ENCODE measurements at places on chromosomes 4 and X. TPM values are rescaled to one million over a fixed set of nuclear protein-coding genes. Genes with fewer than 3 reads are reported as not detected.

Gene MAGEA8
- polyA plus RNA-seq: 0.12 TPM

Gene SHOX
- 0.01 TPM for polyA plus RNA-seq

Gene RAB33B
- polyA plus RNA-seq: 10.4 TPM

Gene COX7B2
- not detected for polyA plus RNA-seq

Gene SMIM14
- polyA plus RNA-seq: 21.6 TPM

Gene SMIM10L2A
- polyA plus RNA-seq: 4.4 TPM

Gene ZNF330
- polyA plus RNA-seq: 49.7 TPM

Gene PRSS12
- polyA plus RNA-seq: 2.3 TPM

Gene PDE6B
- polyA plus RNA-seq: 27.1 TPM

Gene MAGED4
- 23.9 TPM for polyA plus RNA-seq

DNA sequence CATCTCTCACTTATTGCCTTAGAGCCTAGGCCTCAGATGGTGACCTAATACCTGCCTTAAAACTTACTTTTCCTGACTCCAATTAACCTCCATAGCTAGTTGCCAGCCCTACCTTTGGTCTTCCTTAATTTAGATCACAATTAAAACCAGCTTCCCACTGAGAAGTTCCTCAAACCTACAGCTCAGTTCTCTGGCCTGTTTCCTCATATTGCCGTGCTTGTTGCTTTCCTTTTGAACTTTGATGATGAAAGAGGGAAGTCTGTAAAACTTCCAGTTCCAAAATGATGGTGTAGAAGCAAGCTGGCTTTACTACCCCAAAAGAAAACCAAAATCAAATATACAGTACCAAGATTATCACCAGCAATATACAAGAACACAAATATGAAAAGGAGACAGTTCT lies 28.9 kb upstream of the CAMK2D start:
- no peak overlapping the region for H3K27ac ChIP-seq
- H3K4me1 ChIP-seq: no peaks in the 10 kb centered on the region
- H3K36me3 ChIP-seq: no peaks in the 10 kb centered on the region
- DNase-seq: no peak

DNA sequence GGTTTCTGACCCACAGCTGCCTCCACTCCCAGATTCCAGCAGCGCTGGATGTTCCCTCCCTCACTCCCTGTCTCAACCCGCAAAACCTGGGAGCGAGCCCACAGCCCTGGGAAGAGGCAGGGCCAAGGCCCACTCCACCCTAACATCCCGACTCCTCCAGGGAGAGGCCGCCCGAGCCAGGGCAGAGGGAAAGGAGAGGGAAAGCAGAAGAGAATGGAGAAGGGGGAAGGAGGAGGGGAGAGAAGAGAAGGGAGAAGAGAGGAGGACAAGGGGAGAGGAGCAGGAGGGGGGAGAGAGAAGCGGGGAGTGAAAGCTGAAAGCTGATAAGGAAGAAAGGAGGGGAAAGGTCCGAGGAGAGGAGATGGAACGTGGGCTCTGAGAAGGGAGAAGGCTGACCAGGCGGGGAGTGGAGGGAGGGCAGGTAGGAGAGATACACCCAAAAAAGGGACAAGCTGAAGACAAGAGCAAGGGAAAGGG lies 120.2 kb upstream of the PJA1 start:
- H3K4me3 ChIP-seq: peak overlapping the region; percentile 33
- H3K27ac ChIP-seq: peak overlapping the region; percentile 47
- H3K27me3 ChIP-seq: no peaks in the 10 kb centered on the region
- peaks cover 18% of the 10 kb centered on the region for H3K4me1 ChIP-seq
- no peaks in the 10 kb centered on the region for H3K36me3 ChIP-seq

GRCh38 chr4:13527981-13528820 lies 16.1 kb downstream of the NKX3-2 start:
- no peak overlapping the region for H3K27ac ChIP-seq
- H3K27me3 ChIP-seq: peaks cover 100% of the 10 kb centered on the region
- DNase-seq: no peak

- no peak overlapping the region for H3K4me3 ChIP-seq
- H3K36me3 ChIP-seq: no peaks in the 10 kb centered on the region
- no peak overlapping the region for H3K27ac ChIP-seq
- no peaks in the 10 kb centered on the region for H3K27me3 ChIP-seq
- peaks cover 14% of the 10 kb centered on the region for H3K4me1 ChIP-seq
- DNase-seq: no peak
Measured at GRCh38 chrX:37470711-37471110, 100.8 kb upstream of the LANCL3 start.

GRCh38 chrX:140141444-140142029 lies 176.2 kb upstream of the CXorf66 start:
- no peaks in the 10 kb centered on the region for H3K4me1 ChIP-seq
- H3K27ac ChIP-seq: no peak overlapping the region
- no peaks in the 10 kb centered on the region for H3K36me3 ChIP-seq
- no peaks in the 10 kb centered on the region for H3K27me3 ChIP-seq
- no peak overlapping the region for H3K4me3 ChIP-seq
- no peak for DNase-seq

GRCh38 chrX:31092476-31092875 lies 20.6 kb upstream of the FTHL17 start:
- no peak for DNase-seq
- H3K36me3 ChIP-seq: no peaks in the 10 kb centered on the region
- H3K4me3 ChIP-seq: no peak overlapping the region
- H3K27ac ChIP-seq: no peak overlapping the region
- no peaks in the 10 kb centered on the region for H3K4me1 ChIP-seq

DNA sequence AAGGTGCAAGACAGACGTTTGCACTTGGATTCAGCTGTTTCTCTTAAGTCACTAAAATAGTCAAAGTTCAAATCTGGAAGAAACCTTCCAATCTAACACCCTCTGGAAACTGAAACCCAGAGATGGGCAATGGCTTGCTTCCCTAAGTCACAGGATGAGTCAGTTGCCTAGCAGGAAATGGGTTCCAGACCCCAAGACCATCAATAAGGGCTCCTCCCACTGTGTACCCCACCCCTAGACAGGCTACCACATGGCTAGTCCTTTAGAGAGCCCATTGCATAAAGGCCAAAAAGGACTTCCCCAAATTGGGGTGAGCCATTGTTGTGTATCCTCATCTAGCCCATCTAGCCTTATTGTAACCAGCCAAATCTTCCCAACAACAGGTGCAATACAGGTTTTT lies 216.2 kb downstream of the HS6ST2 start:
- no peaks in the 10 kb centered on the region for H3K36me3 ChIP-seq
- H3K4me1 ChIP-seq: no peaks in the 10 kb centered on the region
- DNase-seq: no peak
- H3K4me3 ChIP-seq: no peak overlapping the region
- H3K27me3 ChIP-seq: peaks cover 2% of the 10 kb centered on the region

GRCh38 chr4:146186041-146186440 lies 10.5 kb downstream of the LSM6 start:
- no peak for DNase-seq
- no peaks in the 10 kb centered on the region for H3K27me3 ChIP-seq
- no peak overlapping the region for H3K4me3 ChIP-seq
- peaks cover 46% of the 10 kb centered on the region for H3K36me3 ChIP-seq

GRCh38 chr4:185736882-185737281 lies 75.1 kb downstream of the SORBS2 start:
- no peaks in the 10 kb centered on the region for H3K27me3 ChIP-seq
- peaks cover 7% of the 10 kb centered on the region for H3K36me3 ChIP-seq
- no peak overlapping the region for H3K27ac ChIP-seq

DNA sequence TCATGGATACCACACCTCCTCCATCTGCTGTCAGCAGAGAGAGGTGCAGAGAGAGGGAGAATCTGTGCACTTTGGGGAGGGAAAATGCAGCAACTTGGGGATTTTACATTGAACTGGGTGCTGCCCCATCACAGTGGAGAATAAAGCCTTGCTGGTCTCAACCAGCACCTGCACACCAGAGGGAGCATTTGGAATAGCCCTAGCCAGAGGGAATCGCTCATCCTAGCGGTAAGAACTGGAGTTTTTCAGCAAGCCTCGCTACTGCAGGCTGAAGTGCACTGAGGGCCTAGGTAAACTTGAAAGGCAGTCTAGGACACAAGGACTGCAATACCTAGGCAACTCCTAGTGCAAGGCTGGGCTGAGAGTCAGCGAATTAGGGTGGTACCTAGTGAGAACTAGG lies 148.7 kb downstream of the KDR start:
- no peak for DNase-seq
- no peak overlapping the region for H3K27ac ChIP-seq
- H3K4me1 ChIP-seq: no peaks in the 10 kb centered on the region
- no peaks in the 10 kb centered on the region for H3K36me3 ChIP-seq
- H3K4me3 ChIP-seq: no peak overlapping the region

DNA sequence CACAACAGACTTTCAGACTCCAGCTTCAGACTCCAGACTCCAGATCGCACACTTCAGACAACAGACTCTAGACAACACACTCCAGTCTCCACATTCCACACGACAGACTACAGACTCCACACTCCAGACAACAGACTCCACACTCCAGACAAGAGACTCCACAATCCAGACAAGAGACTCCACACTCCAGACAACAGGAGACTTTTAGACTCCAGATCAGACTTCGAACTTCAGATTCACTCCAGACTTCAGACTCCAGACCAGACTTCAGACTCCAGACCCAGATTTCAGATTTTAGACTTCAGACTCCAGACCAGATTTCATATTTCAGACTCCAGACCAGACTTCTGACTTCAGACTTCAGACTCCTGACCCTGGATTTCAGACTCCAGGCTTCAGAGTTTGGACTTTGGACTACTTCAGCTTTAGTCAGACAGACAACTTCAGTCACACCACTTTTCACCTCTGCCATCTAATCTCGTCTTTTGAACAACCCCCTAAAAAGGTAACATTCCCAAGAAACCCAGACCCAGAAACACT lies 29.0 kb upstream of the TLR2 start:
- no peaks in the 10 kb centered on the region for H3K4me1 ChIP-seq
- no peak overlapping the region for H3K27ac ChIP-seq
- H3K36me3 ChIP-seq: no peaks in the 10 kb centered on the region
- H3K4me3 ChIP-seq: no peak overlapping the region
- no peak for DNase-seq

DNA sequence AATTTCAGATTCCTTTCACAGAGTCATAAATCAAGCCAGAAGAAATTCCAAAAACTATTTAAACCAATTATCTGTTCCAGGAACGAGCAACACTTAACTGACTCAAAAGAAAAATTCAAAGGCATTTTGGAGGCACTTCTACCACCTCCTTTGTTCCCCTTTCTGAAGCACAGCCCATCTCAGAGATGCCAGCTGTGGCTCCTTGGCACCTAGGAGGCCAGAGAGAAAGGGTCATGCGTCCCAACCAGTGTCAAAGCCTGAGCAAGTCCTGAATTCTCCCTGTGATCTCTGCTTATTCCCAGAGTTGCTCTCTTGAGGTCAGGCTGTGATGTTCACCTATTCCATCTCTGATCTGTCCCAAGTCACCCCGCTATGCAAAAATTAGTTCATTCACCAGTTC lies 105.0 kb upstream of the S100G start:
- H3K27ac ChIP-seq: no peak overlapping the region
- H3K27me3 ChIP-seq: no peaks in the 10 kb centered on the region
- no peak overlapping the region for H3K4me3 ChIP-seq
- H3K36me3 ChIP-seq: no peaks in the 10 kb centered on the region
- no peaks in the 10 kb centered on the region for H3K4me1 ChIP-seq

- no peaks in the 10 kb centered on the region for H3K36me3 ChIP-seq
- no peak for DNase-seq
- H3K27ac ChIP-seq: no peak overlapping the region
- no peak overlapping the region for H3K4me3 ChIP-seq
- H3K27me3 ChIP-seq: no peaks in the 10 kb centered on the region
Measured at GRCh38 chr4:8252301-8253173, 17.0 kb upstream of the HTRA3 start.

DNA sequence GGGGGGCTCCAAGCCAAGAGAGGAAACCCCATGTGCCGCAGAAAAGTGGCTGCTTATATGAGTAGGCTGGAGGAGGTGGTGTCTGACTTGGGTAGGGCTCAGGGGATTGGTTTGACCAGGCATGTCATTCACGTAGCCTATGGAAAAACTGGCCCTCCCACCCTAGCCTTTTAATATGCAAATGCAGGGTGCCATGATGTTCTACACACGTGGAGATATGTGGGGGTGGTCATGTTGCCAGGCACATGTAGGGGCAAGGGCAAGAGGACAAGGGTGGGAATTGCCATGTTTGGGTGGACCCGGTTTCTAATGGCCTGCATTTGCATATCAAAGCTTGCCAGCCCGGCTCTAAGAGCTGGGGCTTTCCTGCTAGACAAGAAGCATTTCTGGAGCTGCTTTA lies 86.9 kb upstream of the SHISA3 start:
- no peak for DNase-seq
- H3K27me3 ChIP-seq: no peaks in the 10 kb centered on the region
- no peak overlapping the region for H3K27ac ChIP-seq
- H3K4me3 ChIP-seq: no peak overlapping the region
- H3K4me1 ChIP-seq: no peaks in the 10 kb centered on the region

- H3K4me1 ChIP-seq: no peaks in the 10 kb centered on the region
- H3K4me3 ChIP-seq: no peak overlapping the region
- DNase-seq: no peak
- no peak overlapping the region for H3K27ac ChIP-seq
- no peaks in the 10 kb centered on the region for H3K27me3 ChIP-seq
Measured at GRCh38 chr4:180486342-180486741, 1756.9 kb upstream of the TENM3 start.

All from large intestine (tissue), 12 donors.